Esophagus squamous epithelium (tissue), 5 donors: ENCODE measurements at places on chromosomes 16 and 17. TPM values are rescaled to one million over a fixed set of nuclear protein-coding genes. Genes with fewer than 3 reads are reported as not detected.

The ARHGAP23 gene
- total RNA-seq: 180 TPM

The CHST5 gene
- total RNA-seq: not detected

GRCh38 chr17:81409190-81409935 is 14.1 kb downstream of the BAHCC1 start:
- H3K36me3 ChIP-seq: no peaks in the 10 kb centered on the region
- H3K4me1 ChIP-seq: peaks cover 16% of the 10 kb centered on the region
- H3K4me3 ChIP-seq: no peak overlapping the region
- H3K27ac ChIP-seq: no peak overlapping the region
- no peaks in the 10 kb centered on the region for H3K27me3 ChIP-seq

- no peaks in the 10 kb centered on the region for H3K27me3 ChIP-seq
- DNase-seq: no peak
- peaks cover 7% of the 10 kb centered on the region for H3K36me3 ChIP-seq
- no peak overlapping the region for H3K4me3 ChIP-seq
- no peak overlapping the region for H3K27ac ChIP-seq
These were observed 42.6 kb downstream of the NLRP1 start for GRCh38 chr17:5541610-5542202.

DNA sequence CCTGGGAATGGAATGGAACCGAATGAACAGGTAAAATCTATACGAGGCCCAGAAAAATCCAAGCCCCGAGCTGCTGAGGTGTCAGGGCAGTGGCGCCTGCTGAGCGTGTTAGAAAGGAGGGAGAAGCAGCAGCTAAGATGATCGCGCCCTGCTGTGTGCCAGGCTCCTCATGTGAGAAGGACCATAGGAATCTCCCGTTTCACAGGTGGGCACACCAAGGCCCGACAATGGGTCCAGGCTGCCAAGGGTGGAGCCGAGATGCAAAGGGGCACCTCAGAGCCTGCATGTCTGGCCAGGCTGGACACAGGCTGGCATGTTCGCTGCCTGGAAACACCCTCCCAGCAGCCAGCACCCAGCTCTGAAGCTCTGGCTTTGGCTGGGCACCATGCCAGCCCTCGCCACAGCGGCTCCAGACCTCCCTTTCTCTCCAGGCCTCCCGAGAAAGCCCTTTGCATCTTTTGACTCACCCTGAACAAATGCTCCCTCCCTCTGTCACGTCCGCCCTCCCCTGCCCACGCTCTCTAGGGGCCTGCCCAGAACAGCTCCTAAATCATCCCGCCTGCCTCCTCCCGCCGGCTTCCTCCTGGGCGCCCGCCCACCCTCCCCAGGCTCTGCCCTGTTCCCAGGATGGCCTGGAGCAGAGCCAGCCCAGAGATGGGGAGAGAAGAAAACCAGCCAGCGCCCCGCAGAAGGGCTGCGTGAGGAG is 217.8 kb upstream of the GSE1 start:
- no peaks in the 10 kb centered on the region for H3K36me3 ChIP-seq
- H3K4me1 ChIP-seq: peaks cover 37% of the 10 kb centered on the region
- H3K4me3 ChIP-seq: no peak overlapping the region
- no peak for DNase-seq
